ENCODE measurements at places on chromosomes 7 and 10.

DNA sequence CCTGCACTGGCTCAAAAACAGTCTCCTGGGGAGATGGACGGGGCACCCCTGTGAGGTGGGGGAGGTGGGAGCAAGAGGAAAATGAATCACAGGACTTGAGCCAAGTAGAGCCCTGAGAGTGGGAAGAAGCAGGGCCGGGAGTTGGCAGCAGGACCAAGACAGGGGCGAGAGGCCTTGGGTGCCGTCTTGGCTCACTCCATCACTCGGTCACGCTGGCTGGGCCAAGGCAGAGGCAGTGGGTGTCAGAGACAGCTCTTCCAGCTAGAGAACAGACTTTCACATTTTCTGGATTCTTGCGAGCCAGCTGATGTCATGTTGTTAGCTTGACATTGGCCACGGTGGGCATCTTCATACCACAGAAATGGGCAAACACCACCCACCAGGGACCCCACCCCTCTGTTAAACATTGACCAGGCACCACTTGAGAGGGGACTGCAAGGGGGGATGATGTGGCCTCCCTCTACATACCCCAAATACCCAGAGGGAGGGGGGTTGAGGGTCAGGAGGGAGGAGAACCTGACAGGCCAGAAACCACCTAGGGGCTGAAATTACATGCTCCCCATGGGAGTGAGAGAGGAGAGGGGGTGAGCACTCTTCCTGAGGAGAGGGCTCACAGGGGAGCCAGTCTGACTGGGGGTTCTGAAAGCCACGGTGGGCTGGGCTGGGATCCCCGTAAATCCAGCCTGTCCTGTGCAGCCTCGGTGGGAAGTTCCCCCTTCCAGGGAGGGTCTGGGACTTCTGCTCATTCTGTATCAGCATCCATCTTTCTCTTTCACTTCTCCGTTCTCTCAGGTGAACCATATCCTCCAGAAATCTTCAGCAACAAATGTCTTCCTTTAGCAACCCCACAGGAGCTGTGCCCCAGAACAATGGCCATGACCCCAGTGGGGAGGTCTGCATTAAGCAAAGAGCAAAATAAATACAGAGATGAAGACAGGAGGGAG is 19.6 kb downstream of the CAMK2B start:
- no peak for DNase-seq

DNA sequence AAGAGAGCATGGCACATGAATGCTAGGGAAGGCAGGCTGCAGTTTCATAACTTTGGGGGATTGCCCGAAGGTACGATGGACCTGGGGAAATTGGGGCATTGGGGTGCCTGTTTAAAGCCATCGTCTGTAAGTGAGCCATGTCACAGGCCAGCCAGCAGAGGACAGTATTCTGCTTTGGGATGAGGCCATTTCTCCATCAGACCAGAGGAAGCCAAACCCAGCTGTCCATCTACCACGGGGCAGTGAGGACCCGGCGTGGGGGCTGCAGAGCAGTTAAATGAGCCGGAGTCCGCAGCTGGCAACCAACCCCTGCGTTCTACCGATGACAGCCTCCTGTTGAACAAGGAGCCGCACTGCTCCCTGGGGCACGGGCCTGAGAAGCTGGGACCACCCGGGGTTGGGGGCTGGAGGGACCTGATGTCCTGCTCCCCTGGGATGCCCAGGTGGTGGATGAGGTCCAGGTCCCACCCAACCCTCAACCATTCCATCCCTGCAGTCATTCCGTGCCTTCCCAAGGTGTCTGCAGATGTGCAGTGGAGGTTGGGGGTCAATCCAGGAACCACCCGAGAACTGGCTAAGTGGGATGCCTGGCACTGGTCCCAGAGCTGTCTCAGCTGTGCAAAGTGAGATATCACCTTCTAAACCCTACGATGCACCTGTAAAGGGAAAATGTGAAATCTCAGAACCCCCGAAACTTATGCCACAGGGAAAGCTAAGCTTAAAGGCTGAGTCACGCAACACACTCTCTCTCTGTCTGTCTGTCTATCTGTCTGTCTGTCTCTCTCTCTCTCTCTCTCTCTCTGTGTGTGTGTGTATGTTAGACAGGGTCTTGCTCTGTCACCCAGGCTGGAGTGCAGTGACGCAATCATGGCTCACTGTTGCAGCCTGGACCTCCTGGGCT is 12.1 kb upstream of the RHBDD2 start:
- DNase-seq: peak; percentile 60

- DNase-seq: no peak
Measured at GRCh38 chr10:113762083-113762482, 10.6 kb downstream of the PLEKHS1 start.

DNA sequence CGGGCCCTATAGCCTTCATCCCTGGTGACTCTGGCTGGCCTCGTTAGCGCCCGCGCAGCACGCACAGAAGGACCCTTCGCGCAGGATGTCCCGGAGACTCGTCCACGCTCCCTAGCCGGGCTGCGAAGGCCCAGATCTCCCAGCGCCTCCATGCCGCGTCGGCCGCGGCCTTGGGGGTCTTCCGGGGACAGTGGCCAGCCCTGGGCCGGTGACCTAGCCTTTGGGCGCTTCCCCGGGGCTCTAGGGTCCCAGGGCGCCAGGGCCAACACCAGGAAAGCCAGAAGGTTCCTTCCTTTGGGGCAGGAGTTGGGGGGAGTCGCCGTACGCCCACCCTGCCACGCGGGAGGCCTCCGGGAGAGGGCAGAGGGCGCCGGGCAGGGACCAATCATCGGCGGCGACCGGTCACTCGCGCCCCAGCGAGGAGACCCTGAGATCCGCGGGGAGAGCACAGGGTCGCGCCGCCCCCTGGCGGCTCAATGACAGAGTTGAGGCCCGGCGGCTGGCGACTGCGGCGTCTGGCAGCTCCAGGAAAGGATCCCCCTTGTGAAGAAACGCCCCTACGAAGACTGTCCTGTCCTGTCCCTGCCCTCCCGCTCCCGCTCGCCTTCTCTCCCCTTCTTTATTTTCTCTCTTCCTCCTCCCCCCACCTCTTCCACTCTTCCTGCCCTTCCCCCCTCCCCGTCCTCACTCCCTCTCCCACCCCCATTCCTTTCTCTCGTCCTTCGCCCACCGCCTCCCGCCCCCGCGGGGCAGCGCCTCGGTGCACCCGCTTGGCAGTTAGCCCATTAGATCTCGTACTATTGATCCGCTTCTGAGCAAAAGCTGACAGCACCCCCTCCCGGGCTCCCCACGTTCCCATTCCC is 62.3 kb upstream of the LBX1 start:
- peak; percentile 12 for DNase-seq

- DNase-seq: no peak
Measured at GRCh38 chr7:53111031-53111430, 75.6 kb downstream of the POM121L12 start.

DNA sequence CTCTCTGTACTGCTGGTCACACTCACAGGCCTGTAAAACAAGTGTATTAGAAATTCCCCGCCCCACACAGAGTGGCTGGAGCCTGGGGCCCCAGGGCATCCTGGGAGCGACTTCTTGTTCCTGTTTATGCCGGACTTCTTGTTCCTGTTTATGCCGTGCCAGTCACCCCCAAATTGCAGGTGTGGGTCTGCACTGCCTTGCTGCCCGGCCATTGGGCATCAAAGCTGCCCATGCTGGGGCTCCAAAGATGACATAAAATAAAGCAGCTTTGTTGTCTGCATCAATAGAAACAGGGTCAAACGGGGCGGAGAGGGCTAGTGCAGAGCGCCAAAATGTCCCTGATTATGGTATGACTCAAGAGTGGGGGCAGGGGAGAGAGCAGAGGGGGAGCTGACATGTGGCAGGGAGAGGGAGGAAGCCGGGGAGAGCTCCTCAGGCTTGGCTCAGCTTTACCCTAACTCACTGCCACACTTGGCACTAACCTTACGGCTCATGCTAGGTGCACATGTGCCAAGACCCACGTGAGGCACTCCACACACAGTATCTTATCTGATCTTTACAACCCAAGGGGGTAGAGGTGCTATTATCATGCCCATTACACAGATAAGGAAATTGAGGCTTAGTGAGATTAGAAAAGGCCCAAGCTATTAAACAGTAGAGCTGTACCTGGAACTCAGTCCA is 98.4 kb downstream of the PIP4K2A start:
- DNase-seq: no peak

DNA sequence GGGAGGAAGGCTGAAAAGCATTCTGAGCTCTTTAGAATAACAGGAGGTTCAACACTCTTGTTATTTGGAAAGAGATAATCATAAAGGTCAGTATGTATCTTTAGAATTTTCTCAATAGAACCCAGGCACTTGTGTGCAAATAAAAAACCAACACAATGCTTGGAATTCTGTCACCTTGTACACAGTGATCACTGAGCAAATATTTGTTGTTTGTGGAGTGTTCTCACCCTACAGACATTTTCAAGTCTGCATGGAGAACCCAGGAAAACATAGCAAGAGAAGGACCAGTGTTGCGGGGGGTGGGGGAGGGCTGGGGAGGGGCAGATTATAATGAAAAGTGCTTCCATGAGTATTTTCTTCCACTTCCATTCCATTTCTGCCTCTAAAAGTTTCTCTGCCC is 87.4 kb downstream of the FAM107B start:
- DNase-seq: no peak

DNA sequence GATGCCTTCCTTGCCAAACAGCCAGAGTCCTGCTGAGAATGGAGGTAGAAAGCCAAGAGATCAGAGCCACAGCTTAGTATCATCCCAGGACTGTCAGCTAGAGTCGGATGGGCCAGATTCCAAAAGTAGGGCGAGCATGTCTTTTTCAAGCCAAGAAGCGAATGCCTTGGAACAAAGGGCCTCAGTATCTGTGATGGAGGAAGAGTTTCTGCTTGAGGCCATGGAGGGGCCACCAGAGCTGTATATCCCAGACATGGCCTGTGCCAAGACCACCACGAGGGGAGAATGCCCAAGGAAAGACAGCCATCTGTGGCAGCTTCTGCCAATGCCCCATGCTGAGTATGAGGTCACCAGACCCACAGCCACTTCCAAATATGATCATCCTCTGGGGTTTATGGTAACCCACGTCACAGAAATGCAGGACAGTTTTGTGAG is 44.3 kb upstream of the PPP1R17 start:
- DNase-seq: no peak

DNA sequence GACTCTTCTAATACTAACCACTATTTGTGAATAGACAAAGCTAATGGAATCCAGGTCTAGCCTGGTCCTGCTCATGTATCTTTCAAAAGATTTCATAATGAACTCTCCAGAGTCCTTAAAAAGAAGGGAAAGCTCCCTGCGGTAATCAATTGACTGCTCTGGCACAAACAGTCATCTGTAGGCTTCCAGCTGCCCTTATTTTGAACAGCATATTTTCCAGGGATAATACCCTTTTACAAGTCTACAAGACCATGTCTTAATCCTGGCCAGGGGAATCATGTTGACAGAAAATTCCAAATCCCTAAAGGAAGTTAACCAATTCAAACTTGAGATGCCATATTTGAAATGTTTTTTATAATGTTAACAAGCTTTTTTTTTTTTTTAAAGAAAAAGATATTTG is 34.6 kb downstream of the ADAM12 start:
- DNase-seq: no peak

DNA sequence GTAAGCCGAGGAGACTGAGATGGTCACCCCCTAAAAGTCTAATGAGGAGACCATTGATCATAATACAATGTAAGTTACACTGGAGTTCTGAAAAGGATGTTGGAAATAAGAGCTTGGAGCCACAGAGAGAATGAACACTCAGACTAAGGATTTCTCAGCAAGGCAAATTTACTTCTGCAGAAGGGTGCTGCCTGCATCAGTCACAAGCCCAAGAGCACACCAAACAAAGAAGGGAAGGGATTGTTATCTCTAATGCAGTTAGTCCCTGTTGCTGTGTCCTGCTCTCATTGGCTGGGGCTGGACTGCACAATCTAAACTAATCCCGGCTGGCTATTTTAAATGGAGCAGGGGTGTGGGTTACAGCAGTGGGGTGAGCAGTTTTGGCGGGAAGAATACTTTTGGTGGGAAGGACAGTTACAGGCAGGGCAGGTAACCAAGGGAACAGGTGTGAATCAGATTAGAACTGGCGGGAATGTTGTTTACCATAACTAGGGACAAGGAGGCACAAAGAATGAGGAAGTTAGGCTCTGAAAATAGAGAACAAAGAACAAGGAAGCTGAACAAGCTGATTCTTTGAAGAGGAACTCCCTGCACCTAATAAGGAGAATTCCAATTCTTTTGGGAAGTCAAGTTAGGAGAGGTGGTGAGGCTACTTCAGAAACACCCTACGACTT is 30.3 kb upstream of the TRIM24 start:
- no peak for DNase-seq

DNA sequence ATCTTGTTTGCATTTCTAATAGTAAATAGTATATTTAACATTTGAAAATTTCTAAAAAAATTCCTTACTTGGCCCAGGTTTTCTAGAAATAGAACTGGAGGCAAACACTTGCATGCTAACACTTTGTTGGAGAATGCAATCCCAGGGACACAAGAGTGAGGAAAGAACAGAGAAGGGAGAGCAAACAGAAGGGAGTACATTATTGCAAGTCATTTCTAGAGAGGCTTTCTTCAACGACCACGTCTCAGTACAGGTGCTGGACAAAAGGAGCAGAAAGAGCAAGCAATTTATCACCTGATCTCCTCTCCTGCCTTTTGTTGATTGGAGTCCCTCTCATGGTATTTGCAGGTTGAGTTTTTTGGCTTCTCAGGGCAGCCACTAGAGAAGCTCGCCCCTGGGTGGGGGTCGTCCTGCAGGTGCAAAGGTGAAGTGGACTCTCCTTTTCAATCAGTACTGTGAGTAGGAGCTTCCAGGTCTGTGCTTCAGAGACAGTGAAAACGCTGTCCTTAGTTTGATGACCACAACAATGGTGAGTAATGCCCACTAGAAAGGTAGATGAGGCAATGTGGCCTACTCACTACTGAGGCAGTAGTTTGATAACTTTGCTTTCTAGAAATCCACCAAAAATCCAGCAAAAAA is 5.2 kb downstream of the CPED1 start:
- DNase-seq: no peak

GRCh38 chr10:132942101-132943057 is at the start of gene CFAP46:
TSS of gene CFAP46 (minus strand) at chr10:132942570. CDS start at chr10:132942484, 86 bp downstream.
- peak; percentile 36 for DNase-seq

- DNase-seq: peak; percentile 85
Measured at GRCh38 chr7:26667514-26668133, 196.8 kb downstream of the SKAP2 start.

DNA sequence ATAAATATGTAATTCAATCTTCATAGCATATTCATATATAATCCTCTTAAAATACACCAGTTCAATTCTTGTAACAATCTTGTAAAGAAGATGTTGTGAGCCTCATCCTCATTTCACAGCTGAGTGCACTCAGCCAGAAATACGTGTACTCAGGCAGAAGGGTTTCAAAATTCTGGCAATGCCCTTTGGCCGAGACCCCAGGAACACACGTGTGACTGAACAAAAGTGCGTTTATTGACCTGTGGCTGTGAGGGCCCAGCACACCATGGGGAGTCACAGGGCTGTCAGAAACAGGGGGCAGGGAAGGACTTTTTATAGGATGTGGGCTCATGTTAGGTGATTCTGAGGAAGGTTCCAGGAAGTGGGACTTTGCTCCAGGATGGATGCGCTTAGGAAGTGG is 21.5 kb downstream of the GIMAP8 start:
- no peak for DNase-seq

DNA sequence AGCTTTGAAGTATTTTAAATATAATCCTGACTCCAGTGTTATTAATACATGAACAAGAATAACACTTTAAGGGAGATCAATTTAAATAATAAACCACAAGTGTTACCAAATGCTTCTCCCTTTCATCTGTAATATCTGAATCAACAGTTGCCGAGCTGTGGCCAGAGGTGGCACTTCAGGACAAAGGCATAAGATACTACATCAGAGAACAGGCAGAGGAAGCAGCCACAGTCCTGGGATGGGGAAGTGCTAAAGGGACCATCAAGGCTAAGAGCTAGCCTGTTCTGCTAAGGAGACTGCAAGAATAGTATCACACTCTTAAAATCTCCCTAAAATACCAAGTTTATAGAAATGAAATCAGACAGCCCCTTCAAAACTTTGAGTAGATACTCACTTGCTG is 378.2 kb upstream of the PRKCQ start:
- no peak for DNase-seq

Measured in brain microvascular endothelial cell (primary cell).